Activated CD4-positive, alpha-beta T cell treated with anti-CD3 and anti-CD28 coated beads, Interleukin-2, amount 50 U/mL, for 1 hour (primary cell): ENCODE measurements at places on chromosomes 13 and 19.
A peak's percentile ranks its signal among the peaks of the same experiment; 100 is the strongest.

GRCh38 chr19:11279505-11280236 is 16.3 kb upstream of the TSPAN16 start:
- DNase-seq = peak; percentile 16

GRCh38 chr13:113584870-113585671 is 518 bp downstream of the TFDP1 start:
- DNase-seq = no peak

GRCh38 chr13:74866101-74866500 is 615.9 kb downstream of the TBC1D4 start:
- DNase-seq = no peak

GRCh38 chr13:20927596-20928257 is 25.2 kb upstream of the XPO4 start:
- no peak for DNase-seq

GRCh38 chr19:17302391-17303166 is 646 bp downstream of the ABHD8 start:
- DNase-seq = no peak

DNA sequence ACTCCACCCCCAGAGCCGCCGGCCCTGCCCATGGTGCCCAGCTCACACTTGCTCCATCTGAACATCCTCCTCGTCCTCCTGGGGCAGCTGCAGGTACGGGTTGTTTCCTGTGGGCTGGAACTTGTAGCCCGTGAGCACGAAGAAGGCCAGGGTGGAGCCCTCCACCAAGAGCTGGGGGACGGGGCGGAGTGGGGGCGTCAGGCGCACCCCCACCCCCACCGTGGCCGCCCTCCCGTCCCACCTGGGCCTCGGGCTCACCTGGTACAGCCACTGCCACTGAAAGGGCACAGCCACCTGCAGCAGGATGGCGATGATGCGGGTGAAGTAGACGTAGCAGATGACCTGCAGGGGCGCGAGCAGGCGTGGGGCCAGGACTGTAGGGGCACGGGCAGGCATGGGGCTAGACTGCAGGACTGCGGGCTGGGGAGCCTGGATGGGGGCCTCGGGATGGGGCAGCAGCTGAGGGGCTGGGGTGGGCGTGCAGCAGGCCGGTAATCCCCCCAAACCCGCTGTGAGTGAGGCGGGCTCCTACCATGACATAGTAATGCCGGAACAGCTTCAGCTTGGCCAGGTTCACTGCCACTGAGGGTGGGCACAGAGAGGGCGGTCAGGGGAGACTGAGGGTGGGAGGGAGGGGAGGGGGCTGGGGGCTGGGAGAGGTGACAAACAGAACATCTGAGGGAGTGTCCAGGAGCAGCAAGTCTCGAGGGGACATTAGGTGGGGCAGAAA is 6.3 kb downstream of the GPR108 start:
- no peak for DNase-seq

DNA sequence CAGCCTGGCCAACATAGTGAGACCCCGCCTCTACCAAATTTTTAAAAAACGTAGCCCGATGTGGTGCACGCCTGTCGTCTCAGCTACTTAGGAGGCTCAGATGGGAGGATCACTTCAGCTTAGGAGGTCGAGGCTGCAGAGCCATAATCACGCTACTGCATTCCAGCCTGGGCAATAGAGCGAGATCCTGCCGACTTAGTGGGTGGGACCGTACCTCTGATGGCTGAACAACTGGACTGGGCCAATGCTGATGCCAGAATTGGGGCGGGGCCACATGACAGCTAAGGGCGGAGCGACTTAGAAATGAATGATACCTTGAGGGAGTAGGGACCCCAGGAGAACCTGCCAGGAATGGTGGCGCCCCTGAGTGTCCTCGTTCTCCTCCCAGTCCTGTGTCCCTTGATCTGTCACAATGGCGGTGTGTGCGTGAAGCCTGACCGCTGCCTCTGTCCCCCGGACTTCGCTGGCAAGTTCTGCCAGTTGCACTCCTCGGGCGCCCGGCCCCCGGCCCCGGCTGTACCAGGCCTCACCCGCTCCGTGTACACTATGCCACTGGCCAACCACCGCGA is 3.6 kb downstream of the LTBP4 start:
- DNase-seq = no peak
